SW 1271 (cell line): ENCODE measurements at places on chromosomes 5 and 9.
A peak's percentile ranks its signal among the peaks of the same experiment; 100 is the strongest.

GRCh38 chr9:9337129-9337528 lies 1275.7 kb downstream of the PTPRD start:
- no peak for DNase-seq

DNA sequence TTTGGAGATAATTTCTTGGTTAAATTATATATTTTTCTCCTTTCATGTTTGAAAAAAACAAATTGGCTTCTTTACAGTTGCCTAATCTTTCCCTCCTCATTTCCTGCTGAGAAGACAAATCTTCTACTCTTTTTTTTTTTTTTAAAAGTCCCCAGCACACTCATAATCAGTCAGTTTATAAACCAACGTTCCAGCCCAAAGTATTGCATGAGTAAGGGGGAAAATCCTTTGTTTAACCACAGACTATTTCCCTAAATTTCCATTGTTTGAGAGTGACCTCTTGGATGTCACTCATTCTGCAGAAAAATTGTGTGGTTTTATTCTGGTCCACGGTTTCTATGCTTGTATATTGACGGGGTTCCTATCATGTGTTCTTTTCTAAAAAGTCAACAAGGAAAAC lies 55.1 kb upstream of the TLR4 start:
- DNase-seq: no peak

DNA sequence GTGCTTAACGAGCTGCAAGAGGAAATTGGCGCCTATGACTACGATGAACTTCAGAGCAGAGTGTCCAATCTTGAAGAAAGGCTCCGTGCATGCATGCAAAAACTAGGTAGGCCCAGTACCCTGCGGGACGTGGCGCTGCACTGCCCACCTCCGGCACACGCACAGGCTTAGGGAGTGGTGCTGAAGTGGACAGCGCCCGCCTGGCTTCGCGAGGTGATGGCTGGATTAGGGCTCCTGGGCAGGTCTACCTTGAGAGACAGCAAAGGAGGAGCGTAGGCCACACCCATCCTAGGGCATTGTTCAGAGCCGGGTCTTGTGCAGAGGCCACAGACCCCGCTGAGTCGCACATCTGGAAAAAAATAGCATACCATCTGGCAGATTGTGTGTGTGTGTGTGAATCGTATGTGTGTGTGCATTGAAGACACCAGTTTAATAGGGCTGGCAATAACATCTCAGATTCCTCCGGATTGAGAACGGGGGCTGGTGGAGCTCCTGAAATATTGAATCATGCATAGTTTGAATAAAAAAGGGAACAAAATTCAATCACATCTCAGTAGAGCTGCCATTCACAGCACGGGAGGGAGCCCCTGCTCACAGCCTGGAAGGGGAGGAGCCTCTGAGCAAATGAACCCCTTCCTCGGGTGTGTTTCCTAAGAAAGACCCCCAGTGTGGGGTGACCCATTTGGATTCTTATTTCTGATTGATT lies 11.1 kb downstream of the OLFM1 start:
- no peak for DNase-seq

GRCh38 chr5:86030753-86031152 lies 587.0 kb upstream of the COX7C start:
- DNase-seq: no peak

- DNase-seq: no peak
These were observed 87.3 kb downstream of the INSYN2B start for GRCh38 chr5:169893010-169893409.

- no peak for DNase-seq
These were observed 3.7 kb downstream of the TLN1 start for GRCh38 chr9:35728041-35728971.

GRCh38 chr5:52069997-52070396 lies 686.7 kb downstream of the ISL1 start:
- no peak for DNase-seq

DNA sequence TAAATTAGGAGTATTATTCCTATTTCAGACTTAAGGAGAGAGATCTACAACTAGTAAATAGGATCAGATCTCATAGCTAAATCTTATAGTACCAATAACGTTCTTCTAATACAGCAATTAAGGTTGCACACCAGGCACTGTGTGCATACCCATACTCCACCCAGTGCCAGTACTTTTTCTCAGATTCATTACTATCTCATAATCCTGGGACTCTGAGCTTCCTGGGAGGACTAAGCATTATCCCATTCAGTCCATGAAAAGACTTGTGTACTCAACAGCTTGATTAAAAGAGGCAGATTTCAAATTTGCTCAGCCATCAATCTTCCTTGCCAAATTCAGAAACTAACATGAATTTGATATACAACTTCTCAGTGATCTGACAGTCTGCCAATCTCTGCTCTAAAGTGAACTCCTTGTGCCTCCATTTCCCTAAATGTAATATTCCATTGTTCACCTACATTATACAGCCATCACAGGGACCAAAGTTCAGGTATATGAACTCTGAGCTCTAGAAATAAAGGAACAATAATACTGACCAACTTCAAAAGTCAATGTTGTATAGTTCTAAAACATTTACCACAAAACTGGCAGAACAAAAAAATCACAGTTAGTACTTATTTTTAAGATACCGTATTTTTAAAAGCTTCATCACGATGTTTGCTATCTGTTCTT lies 7.2 kb downstream of the STRBP start:
- DNase-seq: no peak

GRCh38 chr5:14054965-14055963 lies 87.9 kb upstream of the TRIO start:
- no peak for DNase-seq

DNA sequence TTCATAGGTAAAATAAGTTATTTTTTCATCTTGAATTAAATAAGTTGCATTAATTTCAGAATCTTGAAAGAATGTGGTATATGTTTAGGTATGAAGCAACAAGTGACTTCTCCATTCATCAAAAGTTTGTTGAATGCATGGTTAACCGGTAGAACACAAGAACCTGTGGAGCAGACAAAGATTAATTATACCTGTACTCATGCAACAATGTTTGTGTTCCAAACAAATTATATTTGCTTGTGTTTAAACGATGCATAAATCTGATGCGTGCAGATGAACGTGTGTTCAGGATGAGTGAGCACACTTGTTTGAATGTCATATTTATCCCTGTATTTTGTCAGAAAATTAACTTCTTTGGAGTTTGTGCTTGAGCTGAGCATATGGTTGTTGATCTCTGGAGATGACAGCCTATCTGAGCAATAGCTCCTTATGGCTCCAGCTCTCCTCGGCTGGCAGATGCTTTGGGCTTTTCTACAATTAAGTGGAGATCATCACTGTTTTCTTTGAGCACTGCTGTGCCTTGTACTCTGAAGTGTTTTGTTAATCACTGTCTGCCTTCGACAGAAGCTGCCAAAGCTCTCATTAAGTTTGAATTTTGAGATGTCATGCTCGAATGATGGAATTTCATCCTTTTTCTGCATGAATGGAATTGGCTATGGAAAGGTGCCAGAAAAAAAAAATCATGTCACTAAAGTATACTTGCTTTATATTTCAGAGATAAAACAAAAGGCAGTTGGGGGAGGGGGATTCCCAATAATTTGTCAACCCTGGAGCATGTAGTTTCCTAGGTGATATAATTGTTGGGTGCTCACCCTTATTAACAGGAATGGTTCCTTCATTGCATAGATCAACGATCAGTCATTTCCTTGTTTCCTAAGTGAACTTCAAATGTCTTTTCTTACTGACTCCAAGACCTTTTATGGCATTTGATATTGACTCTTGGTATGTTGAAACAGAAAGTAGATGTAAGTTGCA lies 502.5 kb upstream of the ARRDC3 start:
- no peak for DNase-seq

GRCh38 chr9:77999231-77999631 lies 32.4 kb downstream of the GNAQ start:
- DNase-seq: no peak

DNA sequence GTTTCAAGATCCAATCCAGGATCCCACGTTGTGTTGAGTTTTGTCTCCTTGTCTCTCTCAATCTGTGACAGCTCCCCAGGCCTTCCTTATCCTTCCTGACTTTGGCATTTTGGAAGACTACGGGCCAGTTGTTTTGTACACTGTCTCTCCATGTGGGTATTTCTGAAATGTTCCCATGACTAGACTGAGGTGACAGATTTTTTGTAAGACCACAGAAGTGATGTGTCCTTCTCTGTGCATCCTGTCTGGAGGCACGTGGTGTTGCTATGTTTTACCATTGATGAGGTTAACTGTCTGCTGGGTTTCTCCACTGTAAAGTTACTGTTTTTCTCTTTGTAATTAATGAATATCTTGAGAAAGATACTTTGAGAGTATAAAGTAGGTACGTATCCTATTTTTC lies 15.7 kb upstream of the PDZD2 start:
- DNase-seq: no peak

- DNase-seq: no peak
These were observed 45.7 kb upstream of the TGFBR1 start for GRCh38 chr9:99058964-99059921.

GRCh38 chr9:113721856-113722255 lies 154.3 kb upstream of the ZNF618 start:
- no peak for DNase-seq

DNA sequence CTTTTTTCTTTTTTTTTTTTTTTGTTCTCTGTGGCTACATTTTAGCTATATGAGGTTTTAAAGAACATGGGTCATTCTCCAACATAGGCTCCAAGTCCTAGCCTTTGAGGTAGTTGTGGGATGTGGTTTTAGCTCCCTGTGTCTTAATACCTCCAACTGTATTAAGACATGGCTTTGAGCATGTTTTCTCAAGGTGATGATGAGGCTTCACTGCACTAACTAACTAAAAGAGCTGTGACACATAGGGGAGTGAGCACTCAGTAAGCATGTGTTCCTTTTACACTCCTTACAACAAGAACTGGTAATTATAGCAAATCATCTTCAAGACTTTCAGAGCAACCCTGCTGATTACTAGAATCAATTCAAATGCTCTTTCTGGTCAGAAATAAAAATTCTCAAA lies 333.6 kb upstream of the CCNH start:
- DNase-seq: no peak

GRCh38 chr5:21087766-21088165 lies 1099.8 kb upstream of the CDH18 start:
- no peak for DNase-seq

DNA sequence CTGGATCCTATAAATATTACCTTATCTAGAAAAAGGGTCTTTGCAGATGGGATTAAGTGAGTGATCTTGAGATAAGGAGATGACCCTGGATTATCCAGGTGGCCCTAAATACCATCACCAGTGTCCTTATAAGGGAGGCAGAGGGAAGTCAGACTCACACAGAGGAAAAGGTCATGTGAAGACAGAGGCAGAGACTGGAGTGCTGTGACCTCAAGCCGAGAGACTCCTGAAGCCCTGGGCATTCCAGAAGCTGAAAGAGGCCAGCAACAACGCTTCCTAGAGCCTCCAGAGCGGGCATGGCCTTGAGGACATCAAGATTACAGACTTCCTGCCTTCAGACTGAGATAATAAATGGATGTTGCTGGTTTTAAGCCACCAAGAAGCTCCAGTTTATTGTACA lies 118.8 kb downstream of the ATPSCKMT start:
- no peak for DNase-seq

DNA sequence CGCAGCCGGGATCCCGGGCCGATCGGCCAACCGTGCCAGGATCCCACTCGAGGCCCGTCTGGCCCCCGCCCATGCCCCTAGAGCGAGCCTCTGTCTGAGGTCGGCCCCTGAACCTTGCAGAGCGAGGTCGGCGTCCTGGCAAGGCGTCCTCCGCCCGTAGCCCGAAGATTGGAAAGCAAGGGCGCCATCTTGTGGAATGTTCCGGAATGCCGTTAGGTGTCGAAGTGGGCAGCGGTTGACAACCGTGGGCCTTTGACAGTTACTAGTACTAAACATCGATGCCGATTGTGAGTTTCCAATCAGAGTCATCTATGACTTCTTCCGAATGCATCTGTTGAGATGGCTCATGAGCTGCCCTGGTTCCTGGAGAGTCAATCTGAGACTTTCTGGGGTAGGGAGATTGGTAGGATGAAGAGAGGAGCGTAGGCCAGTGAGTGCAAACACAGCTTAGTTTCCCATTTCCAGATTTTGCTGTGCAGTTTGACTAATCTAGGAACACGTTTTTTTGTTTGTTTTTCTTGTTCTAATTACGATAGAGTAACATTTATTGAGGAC lies 923 bp upstream of the PLK2 start:
- DNase-seq: peak; percentile 91

GRCh38 chr5:13189532-13189931 lies 755.0 kb downstream of the DNAH5 start:
- DNase-seq: no peak

DNA sequence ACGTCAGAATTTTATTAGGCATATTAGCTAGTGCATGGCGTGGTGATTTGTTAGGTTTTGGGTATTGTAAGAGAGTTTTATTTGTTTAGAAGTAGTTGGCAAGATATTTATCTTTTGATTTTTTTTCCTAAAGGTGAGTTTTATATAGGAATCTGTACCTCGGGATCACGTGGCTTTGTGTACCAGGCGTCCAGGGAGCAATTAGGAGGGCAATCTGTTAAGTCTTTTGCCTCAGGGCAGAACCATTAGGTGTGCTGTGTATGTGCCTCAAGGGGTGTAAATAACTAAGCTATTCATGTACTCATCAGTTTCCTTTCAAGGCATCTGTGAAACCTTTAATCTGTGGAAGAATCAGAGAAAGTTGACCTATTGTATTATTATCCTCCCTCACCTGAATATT lies 39.4 kb downstream of the ZSWIM6 start:
- DNase-seq: no peak

GRCh38 chr9:27792971-27793689 lies 219.8 kb upstream of the C9orf72 start:
- no peak for DNase-seq

DNA sequence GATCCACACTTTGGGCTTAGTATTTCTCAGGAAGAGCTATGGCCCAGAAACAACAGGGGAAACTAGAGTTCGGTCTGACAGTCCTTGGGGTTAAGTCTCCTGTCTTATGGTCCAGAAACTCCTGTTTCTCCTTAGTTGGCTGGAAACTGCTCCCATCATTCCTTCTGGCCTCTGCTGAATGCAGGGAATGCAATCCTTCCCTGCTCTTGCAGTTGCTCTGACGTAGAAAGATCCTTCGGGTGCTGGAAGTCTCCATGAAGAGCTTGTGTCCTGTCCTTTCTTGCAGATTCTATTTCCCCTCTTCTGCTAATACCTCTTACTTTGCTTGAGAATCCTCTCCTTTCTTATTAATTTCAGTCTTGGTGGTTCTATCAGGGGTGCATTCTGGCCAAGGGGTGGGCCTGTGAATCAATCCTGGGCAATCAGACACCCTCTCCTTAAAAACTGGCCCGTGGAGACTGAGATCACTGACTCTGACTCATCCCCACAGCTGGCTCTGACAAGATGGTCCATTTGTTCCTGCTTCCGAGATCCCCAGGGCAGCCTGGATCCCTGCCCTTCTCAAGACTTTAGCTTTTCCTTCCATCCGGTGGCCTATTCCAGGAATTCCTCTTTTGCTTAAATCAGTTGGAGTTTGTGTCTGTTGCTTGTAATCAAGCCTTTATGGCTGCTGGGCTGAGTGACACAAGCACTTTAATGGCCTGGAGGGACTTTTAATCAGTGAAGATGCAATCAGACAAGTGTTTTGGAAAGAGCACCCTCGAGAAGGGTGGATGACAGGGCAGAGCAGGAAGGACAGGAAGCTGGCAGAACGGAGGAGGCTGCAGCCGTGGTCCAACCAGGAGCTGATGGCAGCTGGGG lies 23.7 kb downstream of the PTGS1 start:
- no peak for DNase-seq

- no peak for DNase-seq
These were observed 607.5 kb upstream of the SEMA6A start for GRCh38 chr5:117182104-117182503.
